ENCODE measurements at places on chromosomes 1 and 21.

GRCh38 chr1:154145986-154146385 is 8.9 kb downstream of the NUP210L start:
- DNase-seq = no peak

DNA sequence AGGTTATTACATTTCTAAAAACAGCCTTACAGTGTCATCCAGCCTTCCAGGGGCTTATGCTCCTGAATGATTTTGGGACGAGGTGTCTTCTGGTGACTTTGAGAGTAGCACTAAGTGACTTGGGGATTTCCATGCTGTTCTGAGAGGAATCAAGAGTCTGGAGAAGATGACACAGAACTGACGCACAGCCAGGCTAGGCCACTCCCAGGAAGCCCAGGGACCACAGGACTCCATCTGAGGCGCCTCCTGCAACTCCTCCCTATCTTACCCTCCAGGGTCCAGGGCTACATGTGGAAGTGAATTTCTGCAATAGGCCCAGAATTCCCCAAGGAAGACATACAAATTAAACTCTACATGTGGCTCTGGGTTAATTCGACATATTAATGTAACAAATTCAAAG is 92.5 kb downstream of the SLC25A24 start:
- DNase-seq = no peak

GRCh38 chr1:34163792-34164731 is 968 bp downstream of the CSMD2 start:
- DNase-seq = no peak

- DNase-seq = no peak
Observed at GRCh38 chr21:45982092-45982757, 655 bp downstream of the COL6A1 start.

GRCh38 chr1:91513160-91513559 is 12.5 kb downstream of the CDC7 start:
- no peak for DNase-seq

- DNase-seq = no peak
Observed at GRCh38 chr21:44878053-44878982, 4.8 kb upstream of the PTTG1IP start.

GRCh38 chr1:230188826-230189225 is 121.8 kb downstream of the GALNT2 start:
- DNase-seq = no peak

DNA sequence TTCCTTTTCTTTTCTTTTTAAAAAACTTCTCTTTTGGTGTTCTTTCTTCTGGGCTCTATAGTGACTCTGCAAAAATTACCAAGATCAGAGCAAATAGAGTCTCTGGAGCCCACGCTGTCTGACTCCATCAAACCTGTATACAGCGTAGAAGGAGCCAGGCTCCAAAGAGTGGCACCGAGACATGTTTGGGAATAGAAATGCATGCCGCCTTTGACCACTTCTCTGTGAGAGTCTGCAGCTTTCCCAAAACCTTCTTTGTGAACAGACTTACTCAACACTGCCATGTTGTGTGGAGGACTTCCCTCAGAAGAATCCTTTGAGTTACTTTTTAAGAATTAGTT is 55.3 kb downstream of the GORAB start:
- no peak for DNase-seq

- DNase-seq = no peak
Observed at GRCh38 chr1:170355267-170355801, 176.6 kb upstream of the GORAB start.

Measured in LNCaP clone FGC (cell line).